RCC 7860 (cell line): ENCODE measurements at places on chromosomes 12 and 14.

DNA sequence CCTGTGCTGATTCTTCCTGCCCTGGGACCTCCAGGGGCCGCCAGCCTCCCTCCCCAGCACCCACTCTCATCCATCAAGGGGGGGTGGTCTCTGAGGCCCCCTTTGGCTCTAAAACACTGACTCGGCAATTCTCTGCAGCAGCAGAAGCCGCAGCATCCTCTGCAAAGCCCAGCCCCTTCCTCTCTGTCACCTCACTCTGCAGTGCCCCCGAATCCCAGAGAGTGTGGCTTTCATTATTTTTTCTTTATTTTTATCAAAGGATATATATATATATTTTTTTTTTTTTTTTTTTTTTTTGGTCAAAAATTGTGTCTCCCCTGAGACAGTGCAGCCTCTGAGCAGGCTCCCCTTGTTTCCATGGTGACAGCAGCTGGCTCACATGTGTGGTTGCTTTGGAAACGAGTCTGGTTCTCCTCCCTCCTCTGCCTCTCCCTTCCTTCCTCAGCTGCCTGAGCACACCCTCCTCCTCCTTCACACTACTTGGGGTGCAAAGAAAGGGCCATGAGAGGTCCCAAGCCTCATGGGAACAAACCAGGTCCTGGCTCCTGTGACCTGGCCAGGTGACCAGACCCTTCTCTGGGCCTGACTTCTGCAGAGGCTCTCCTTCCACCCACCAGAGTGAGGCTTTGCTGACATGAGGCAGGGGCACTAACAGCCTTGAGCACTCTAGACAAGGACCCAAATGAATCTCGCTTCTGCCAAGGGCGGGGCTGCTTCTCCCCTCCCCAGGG, 100.5 kb downstream of the LRRC74A start:
- no peak for DNase-seq

- no peak for DNase-seq
Measured at GRCh38 chr12:9699898-9700605, 30.5 kb downstream of the CLEC2D start.

DNA sequence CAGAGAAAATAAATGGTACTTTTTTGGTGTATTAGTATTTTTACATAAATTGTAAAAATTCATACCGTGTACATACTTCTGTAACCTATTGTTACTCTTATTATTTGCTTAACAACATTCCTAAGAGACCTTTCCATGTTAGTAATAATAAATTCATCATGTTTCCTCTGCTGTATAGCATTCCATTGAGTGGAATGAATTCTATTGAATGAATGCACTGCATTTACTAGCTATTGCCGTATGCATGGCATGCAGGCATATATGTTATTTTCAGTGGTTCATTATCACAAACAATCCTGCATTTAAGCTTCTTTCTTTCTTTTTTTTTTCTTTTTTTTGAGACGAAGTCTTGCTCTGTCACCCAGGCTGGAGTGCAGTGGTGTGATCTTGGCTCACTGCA, 137.6 kb upstream of the TBX3 start:
- DNase-seq = no peak

DNA sequence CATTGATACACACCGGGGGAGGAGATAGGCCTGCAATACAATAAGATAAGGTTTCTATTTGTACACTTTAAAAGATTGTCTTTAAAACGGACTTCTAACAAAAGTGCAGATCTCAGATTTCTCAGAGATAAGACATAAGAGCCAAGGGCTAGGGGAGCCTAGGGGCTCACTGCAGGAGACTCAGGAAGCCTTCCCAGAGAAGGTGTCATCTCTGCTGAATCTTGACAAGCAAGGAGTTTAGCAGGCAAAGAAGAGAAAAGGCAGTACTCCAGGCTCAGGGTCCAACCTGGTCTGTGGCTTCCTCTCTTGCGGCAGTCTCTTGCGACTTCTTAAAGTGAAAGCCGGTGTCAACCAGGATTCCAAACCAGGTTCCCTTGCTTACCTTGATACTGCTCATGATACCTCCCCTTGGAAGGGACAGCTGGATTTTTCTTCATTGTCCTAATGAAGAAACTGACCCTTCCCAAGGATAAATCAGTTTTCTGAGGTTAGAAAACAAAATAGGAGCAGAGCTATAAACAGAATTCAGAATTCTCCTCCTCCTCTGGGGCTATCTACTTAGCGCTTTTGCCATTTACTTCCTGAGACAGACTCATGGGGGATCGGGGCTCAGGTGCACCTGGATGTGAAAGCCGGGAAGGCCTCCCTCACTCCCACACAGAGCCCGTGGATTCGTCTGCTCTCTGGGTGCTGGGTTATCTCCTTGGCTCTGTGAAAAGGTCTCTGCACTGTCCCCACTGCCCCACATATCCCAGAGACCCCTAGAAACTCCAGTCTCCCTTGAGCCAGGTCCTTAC, 1.7 kb upstream of the SCNN1A start:
- DNase-seq = no peak

DNA sequence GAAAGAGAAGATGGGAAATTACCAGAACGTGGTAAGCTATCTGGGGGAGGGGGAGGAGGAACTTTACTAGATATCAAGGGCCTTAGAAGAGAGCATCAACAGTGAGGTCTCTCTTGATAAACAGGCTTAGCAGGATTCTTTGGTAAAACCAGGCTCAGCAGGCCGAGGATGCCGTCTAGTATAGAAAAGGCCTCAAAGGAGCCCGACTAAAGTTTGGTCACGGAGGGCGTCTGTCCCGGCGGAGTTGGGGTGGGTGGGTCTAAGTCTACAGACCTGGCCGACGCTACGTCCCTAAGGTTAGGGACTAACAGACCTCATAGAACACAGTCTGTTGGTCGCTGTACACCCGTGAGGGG, 538 bp upstream of the TIGAR start:
- DNase-seq = no peak

DNA sequence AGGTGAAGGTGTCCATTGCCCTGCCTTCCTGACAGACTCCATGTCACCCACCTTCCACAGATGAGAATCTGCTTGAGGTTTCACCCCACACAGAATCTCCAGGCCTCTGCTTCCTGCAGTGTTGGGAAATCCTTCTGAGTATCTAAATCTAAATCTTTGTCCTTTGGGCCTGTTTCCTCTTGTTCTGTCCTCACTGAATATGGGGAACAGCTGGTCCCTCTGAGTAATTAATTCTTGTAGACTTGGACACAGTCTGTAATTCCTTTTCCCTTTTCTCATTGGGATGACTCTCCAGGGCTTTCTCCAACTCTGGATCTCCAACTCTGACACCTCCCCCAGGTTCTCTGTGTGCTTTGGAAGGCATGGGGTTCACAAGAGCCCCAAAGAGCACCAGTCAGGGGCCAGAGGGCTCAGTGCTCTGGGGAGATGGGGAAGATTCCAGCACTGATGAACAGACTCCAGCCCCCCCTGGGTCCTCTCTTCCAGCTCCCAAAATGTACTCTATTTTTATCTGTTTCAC, 2.3 kb upstream of the ACVRL1 start:
- DNase-seq = no peak

DNA sequence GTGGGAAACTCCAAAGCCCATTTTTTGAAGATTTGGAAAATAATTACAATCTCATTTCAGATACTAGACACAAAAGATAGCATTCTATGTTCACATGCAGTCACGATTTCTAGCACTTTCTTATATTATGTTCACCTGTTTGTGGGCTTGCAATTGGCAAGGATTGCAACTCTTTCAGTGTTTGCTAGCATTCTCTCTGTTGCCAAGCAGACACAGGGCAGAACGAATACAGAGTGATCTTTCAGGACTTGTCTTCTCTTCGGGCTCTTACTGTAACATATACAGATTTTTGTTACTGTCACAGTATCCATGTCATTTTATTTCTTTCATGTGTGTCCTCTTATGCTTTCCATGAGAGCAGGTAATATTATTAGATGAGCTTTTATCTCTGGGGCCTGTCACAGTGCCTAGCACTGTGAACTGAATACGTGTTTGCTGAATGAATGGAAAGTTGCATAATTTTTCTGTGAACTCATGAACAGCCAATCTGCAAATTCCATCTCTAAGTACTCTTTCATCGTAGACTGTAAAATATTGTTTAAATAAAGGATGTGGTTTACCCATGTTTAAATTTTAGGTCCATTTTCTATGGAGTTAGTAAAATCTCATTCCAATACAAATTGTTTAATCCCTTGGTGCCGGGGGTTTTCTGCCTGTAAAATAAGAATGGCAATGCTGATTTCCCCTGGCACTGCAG, 105.1 kb downstream of the BMP4 start:
- DNase-seq = no peak

DNA sequence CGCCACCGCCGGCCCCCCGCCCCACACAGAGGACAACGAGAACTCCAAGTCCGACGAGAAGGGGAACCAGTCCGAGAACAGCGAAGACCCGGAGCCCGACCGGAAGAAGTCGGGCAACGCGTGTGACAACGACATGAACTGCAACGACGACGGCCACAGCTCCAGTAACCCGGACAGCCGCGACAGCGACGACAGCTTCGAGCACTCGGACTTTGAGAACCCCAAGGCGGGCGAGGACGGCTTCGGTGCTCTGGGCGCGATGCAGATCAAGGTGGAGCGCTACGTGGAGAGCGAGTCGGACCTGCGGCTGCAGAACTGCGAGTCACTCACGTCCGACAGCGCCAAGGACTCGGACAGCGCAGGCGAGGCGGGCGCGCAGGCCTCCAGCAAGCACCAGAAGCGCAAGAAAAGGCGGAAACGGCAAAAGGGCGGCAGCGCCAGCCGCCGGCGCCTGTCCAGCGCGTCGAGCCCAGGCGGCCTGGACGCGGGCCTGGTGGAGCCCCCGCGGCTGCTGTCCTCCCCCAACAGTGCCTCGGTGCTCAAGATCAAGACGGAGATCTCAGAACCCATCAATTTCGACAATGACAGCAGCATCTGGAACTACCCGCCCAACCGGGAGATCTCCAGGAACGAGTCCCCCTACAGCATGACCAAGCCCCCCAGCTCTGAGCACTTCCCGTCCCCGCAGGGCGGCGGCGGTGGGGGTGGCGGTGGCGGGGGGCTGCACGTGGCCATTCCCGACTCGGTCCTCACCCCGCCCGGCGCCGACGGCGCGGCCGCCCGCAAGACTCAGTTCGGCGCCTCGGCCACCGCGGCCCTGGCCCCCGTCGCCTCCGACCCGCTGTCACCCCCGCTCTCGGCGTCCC, 150.9 kb downstream of the EGLN3 start:
- DNase-seq = no peak

GRCh38 chr14:106518054-106518943, 991.9 kb downstream of the TMEM121 start:
- no peak for DNase-seq

DNA sequence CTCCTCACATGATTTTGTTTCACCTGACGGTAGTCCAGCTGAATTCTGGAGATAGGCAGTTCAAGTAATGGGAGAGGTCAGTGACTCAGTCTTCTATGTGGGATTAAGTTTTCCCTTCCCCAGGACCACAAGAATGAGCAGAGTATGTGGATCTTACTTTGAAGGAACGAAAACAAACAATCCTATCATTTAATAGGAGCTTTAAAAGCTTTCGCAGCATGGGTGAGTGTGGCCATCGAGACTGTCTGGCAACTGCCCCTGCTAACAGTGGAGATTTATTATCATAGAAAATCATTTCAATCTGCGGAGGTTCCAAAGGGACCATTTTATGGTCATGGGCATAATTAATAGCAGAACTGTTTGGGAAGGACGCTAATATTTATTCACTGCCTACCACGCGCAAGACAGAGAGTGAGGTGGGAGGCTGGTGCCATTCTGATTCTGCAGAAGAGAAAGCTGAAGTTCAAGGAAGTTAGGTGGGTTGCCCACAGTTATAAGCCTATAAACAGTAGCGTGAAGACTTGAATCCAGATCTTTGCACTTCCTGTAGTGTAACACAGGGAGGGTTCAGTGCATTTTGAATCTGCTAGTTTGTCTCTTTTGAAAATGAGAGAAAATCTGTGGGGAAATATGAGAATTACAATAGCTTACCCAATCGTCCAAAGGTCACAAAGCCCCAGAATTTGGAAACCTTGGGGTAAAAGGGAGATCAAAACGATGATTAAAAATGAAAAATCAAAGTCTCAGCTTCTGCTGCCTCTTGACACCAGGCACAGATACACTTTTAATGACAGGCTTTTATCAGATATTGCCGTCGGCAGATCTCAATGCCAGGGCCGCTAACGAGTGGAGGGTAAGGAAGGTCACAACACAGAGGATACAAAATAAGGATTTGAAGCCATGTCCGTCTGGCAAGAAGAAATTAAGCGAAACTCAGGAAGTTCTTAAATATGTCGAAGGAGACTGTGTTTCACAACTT, 209.6 kb downstream of the CRADD start:
- no peak for DNase-seq

GRCh38 chr14:89280600-89280999, 136.4 kb downstream of the FOXN3 start:
- DNase-seq = no peak

GRCh38 chr12:1974812-1975211, 29.4 kb downstream of the DCP1B start:
- no peak for DNase-seq

- no peak for DNase-seq
Measured at GRCh38 chr14:36221112-36221511, 44.6 kb upstream of the PTCSC3 start.

- DNase-seq = no peak
Measured at GRCh38 chr12:71719647-71720370, 33.9 kb downstream of the TMEM19 start.

- no peak for DNase-seq
Measured at GRCh38 chr14:98769326-98769725, 502.7 kb downstream of the BCL11B start.
